GM12878 (cell line): ENCODE measurements at places on chromosomes 3 and 15. TPM values are rescaled to one million over a fixed set of nuclear protein-coding genes. Genes with fewer than 3 reads are reported as not detected.
A peak's percentile ranks its signal among the peaks of the same experiment; 100 is the strongest.

GRCh38 chr3:98012979-98013378 is 22.1 kb downstream of the GABRR3 start:
- H3K4me3 ChIP-seq: no peak overlapping the region
- no peak for DNase-seq
- H3K27ac ChIP-seq: no peak overlapping the region
- no peaks in the 10 kb centered on the region for H3K36me3 ChIP-seq

The SI gene
- total RNA-seq: not detected in 2 replicates

GRCh38 chr3:128991355-128991895 is 2.5 kb downstream of the CFAP92 start:
- no peak overlapping the region for H3K27ac ChIP-seq
- H3K27me3 ChIP-seq: peaks cover 2% of the 10 kb centered on the region; the same call in 1 of the 2 replicates
- H3K4me1 ChIP-seq: 0 out of 2 replicates have a peak, but pooled peaks cover 4% of the 10 kb centered on the region
- no peak overlapping the region for H3K4me3 ChIP-seq
- no peak for DNase-seq
- H3K36me3 ChIP-seq: no peaks in the 10 kb centered on the region

The PLA2G4E gene
- total RNA-seq: 0.05 and 0.11 TPM in 2 replicates

The CD86 gene
- total RNA-seq: 41.9 and 49.8 TPM in 2 replicates

DNA sequence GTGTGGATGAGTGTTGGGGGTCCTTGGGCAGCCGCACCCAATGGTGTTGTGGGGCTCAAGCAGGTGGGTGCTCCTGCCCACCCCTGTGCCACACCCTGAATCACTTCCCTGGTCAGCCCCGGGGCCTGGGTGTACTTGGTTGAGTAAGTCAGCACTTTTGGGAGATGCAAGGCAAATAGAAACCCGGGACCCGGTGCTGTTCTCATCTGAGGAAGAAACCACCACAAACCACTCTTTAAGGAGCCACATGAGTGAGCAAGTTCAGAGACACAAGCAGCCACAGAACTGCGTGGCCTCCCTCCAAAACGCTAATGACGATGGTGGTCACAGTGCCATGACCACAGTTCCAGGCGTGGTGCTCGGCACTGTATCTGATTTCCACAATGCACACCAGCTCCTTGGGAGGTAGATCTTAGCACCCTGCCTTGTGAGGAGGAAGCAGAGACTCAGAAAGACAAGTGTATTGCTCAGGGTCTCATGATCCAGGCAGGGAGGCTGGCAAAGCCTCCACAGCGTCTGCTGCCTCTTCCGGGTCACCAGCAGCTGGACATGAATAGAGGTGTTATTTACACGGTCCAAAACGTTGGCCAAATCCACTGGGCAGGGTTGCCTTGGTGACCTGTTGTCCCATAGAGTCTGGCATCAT is 118.2 kb upstream of the ALDH1A3 start:
- no peak for DNase-seq
- H3K27me3 ChIP-seq: no peaks in the 10 kb centered on the region; the same call in 1 of the 2 replicates
- H3K27ac ChIP-seq: no peak overlapping the region
- H3K36me3 ChIP-seq: no peaks in the 10 kb centered on the region

DNA sequence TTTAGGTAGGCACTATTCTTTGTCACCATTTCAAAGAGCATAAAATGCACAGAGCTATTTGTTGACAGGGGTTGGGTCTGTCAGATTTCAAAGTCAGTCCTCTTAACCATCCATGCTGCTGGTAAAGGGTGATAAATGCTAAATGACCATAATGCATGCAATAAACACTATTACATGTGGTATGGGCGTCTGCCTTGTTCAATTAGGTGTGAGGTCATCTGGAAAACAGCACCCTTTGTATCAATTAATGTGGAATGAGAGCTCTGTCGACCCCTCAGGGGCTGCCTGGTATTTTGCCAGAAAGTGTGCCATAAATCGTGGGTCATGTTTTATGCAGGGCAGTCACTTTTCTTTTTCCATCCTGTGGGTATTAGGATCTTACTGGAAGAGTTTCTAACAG is 235.6 kb downstream of the SV2B start:
- H3K4me1 ChIP-seq: no peaks in the 10 kb centered on the region
- H3K27ac ChIP-seq: no peak overlapping the region
- no peaks in the 10 kb centered on the region for H3K27me3 ChIP-seq
- H3K4me3 ChIP-seq: no peak overlapping the region
- H3K36me3 ChIP-seq: no peaks in the 10 kb centered on the region

GRCh38 chr15:88636654-88637053 is 2.2 kb upstream of the ISG20 start:
- H3K4me1 ChIP-seq: peaks cover 66% of the 10 kb centered on the region
- DNase-seq: no peak
- H3K27ac ChIP-seq: peak overlapping the region; percentile 99
- no peaks in the 10 kb centered on the region for H3K27me3 ChIP-seq
- peaks cover 4% of the 10 kb centered on the region for H3K36me3 ChIP-seq

- no peak for DNase-seq
- H3K4me1 ChIP-seq: peaks cover 45% of the 10 kb centered on the region
- H3K36me3 ChIP-seq: no peaks in the 10 kb centered on the region
- no peak overlapping the region for H3K4me3 ChIP-seq
- no peaks in the 10 kb centered on the region for H3K27me3 ChIP-seq
Measured at GRCh38 chr15:63491979-63492378, 12.4 kb upstream of the USP3 start.
